NCI-H1105 (cell line): ENCODE measurements at places on chromosomes 5 and 9.

DNA sequence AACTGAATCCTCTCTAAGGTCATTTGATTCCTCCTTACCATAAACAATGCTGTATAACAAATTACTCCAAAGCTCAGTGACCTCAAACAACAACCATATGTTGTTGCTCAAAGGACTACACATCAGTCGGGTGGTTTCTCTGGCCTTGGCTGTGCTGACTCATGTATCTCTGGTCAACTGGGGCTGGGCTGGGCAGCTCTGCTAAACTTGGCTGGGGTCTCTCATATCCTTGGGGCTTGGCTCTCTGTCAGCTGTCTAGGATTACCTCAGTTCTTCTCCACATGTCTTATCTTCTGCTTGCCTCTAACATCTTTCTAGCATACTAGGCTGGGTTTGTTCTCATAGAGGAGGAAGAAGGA lies 86.4 kb downstream of the GALNT10 start:
- DNase-seq, result no peak

DNA sequence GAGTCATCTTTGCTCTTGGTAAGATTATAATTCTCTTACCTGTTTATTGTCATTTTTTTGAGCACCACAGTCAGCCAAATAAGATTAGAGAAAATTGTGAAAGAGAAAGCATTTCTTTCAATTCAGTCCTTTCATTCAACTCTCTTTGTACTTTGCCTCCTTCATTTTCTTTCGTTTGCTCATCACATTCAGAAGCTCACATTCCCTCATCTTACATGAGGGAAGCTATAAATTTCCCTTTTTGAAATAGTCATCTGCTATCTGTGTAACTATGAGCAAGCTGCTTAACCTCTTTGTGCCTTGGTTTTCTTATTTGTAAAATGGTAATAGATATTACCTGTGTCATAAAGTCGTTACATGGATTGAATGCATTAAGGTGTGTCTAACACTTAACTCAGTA lies 41.4 kb downstream of the PAM start:
- no peak for DNase-seq

GRCh38 chr5:177361418-177362291 lies 3.9 kb downstream of the RGS14 start:
- no peak for DNase-seq

- no peak for DNase-seq
Observed at GRCh38 chr9:114366334-114367128, 21.3 kb downstream of the AKNA start.

GRCh38 chr9:89493671-89494070 lies 4.2 kb downstream of the SEMA4D start:
- no peak for DNase-seq

- DNase-seq, result no peak
Observed at GRCh38 chr5:107743373-107744000, 72.8 kb upstream of the EFNA5 start.

DNA sequence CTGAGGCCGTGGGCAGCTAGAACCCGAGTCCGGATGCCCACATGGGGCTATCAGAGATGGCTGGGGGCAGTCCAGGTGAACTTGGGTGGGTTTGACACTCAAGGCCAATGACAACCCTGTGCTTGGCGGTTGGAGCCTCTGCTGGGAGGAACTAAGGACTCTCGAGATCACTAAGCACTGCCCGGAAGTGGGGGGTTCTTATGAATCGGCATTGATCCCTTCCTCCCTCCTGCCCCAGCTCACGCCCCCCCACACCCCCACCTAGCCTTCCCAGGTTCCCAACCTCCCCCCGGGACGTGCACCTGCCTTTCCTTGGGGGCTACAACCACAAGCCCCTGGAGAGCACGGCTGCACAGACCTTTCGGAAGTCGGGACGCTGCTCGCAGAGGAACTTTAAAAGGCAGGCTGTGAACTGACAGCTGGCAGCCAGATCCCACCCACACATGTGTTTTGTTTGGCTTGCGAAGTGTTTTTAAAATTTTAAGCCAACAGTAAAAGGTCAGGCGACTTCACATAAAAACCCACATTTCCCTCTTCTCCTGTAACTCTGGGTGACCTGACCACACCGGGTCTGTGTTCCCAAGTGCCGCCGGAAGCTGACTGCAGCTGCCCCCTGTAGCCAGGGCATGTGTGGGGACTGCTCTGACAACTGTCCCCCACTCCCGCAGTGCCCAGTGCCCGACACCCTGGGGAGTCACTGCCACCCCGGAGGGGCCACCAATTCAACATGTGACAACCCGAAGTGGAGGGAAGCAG lies 5.1 kb upstream of the RALGDS start:
- no peak for DNase-seq

GRCh38 chr5:126936775-126937418 lies 93.5 kb downstream of the MARCHF3 start:
- DNase-seq, result no peak

DNA sequence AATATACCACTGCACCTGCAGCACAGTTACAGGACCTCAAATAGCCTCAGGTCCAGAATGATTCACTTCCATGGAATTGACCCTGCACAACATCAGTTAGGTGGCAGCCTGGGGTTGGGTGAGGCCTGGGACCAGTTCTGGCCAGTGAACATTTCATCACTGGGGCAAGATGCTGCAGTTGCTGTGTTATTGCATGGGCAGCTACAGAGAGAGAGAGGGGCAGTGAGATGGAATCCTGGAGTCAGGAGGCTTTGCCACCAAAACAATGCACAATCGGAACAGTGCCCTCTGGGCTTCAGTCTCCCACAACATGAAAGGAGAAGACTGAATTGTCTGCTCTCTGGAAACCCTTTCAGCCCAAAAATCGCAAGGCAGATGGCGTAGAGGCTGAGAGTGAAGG lies 51.8 kb downstream of the SH3TC2 start:
- DNase-seq, result no peak

- no peak for DNase-seq
Observed at GRCh38 chr9:134363450-134363849, 37.2 kb downstream of the RXRA start.

DNA sequence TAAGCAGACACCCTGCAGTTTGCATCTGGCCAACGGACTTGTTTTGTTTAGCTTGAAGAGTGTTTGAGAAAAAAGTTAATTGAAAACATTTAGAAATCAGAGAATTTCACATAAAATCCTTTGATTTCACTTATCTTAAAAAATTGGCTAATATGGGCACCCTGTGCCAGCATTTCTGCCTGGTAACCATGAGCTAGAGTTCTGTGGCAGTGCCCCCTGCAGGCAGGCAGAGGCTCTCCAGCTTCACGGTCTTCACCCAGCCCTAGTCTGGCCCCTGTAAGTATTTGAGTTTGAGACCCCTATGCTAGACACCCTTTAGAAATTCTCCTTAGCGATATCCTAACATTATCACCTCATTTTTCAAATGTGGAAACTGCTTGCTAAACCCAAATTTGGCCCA lies 18.8 kb upstream of the FANCC start:
- DNase-seq, result no peak

- DNase-seq, result no peak
Observed at GRCh38 chr5:155087036-155087435, 73.5 kb downstream of the KIF4B start.

DNA sequence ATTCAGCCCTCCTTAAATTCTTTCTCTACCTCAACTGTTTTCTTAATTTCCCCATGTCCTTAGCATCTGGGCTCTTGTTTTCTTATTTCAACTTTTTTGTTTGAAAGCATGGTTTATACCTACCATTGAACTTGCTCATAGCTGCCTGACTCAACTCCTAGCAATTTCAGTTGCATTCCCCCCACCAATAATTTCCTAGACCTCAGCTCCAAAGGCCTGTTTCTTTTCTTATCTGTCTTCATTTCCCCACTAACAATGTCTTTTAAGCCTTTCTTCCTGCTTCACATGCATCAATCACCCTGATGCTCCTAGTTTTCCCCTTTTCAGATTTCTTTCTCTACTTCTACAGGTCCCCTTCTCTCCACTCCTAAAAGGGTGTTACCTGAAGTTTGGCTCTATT lies 129.7 kb upstream of the PDE4D start:
- DNase-seq, result no peak

DNA sequence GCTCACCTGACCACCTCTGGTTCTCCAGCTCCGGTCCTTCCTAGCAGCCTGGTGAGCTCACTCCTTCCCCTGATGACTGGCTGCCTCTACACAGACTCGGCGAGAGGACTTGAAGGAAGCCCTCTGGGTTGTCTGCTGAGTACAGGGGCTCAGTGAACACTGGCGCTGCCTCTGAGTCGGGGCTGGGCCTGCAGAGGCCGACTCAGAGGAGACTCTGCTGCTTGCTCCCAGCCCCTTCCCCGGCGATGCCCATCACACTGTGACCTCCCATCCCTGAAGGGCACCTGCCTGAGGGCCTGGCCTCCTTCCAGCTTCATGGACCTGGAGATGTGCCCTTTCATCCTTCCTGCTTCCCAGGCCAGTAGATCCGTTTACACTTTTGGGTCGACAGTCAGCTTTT lies 22.0 kb downstream of the CRB2 start:
- DNase-seq, result no peak

DNA sequence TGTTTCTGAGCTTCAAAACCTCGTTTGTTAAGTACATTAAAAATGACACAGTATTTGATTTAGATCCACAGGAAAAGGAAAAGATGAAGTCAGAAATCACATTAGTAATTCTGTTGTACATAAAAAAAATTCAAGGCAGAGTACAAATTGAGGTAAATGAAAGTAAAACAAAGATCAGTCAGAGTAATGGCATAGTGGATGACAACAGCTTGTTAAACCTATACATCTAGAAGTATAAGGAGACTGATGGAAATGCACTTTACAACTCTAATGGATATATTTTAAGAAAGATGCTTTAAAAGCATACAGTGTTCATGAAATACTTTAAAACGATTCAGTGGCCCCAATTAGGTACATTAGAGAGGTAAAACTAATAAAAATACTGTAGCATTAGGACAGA lies 631.3 kb upstream of the SEMA6A start:
- DNase-seq, result no peak

DNA sequence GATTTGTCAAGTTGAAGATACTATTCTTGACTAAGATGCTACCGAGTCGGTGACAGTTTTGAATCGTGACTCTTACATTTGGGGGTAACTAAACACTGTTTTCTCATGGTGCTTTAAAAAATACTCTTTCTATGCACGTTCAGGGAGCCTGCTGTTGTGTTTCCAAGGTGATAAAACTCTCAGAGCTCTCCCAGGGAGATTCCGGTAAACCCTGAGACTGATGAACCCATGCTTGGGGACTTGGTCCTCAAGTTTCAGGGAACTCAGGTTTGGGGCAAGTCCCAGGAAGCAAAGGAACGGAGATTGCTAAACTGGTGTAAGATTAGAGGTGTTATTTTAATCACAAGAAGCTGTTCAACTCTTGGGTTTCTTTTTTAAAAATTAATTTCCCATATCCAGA lies 1.4 kb downstream of the GDA start:
- DNase-seq, result no peak
